EH (cell line): ENCODE measurements at places on chromosomes 4 and X.
A peak's percentile ranks its signal among the peaks of the same experiment; 100 is the strongest.

DNA sequence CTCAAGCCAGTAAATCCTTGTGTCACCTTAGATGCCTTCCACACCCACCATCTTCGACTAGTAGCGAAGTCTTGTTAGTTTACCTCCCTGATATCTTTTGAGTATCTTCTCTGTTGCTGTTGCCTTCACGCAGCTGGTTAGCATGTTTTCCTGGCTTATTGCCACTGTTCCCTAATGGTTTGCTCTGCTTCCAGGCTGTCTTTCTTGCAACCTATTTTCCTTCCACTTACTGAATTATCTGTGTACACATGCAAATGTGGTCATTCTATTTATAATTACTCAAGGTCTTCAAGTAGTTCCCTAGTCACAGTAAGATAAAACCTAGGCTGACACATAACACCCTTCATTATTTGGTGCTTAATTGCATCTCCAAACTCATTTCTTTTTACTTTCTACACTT lies 89.5 kb downstream of the UGT8 start:
- no peak for DNase-seq

DNA sequence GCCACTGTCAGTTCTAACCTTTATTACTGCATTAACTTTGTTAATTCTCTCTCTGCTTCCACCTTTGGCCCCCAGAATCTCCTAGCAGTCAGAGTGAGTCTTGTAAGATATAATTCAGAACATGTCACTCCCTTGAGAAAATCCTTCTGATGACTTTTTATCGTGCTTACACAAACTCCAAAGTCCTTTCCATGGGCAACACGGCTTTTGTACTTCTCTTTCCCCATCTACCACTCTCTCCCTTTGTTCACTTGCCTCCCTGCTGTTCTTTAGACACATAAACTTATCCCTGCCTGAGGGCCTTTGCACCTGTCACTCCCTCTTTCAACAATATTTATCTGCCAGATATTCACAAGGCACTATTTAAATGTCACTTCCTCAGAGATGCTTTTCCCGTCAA lies 64.8 kb downstream of the MAOB start:
- no peak for DNase-seq

DNA sequence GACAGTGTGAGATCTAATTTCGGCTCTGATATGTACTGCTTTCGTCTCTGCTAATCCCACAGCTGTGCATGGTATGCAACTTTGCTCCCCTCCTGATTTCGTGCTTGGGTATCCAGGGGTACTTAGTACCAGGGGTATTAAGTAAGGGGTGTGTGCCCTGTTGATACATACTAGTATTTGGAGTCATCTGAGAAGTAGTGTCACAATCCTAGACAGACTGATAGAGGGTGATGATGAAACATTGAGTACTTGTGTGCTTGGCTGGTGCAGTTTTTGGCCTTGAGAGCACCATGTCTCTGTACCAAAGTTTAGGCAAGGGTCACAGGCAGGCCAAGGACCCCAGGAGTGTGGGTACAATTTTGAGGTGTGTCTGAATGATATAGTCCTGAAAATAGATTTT lies 10.9 kb downstream of the GPAT3 start:
- DNase-seq, result no peak

- DNase-seq, result peak; percentile 5
These were observed 190.5 kb downstream of the CCNG2 start for GRCh38 chr4:77347351-77347966.

GRCh38 chr4:78483811-78484210 lies 67.8 kb upstream of the ANXA3 start:
- DNase-seq, result no peak

GRCh38 chr4:139207873-139208403 lies 30.9 kb upstream of the ELF2 start:
- no peak for DNase-seq

DNA sequence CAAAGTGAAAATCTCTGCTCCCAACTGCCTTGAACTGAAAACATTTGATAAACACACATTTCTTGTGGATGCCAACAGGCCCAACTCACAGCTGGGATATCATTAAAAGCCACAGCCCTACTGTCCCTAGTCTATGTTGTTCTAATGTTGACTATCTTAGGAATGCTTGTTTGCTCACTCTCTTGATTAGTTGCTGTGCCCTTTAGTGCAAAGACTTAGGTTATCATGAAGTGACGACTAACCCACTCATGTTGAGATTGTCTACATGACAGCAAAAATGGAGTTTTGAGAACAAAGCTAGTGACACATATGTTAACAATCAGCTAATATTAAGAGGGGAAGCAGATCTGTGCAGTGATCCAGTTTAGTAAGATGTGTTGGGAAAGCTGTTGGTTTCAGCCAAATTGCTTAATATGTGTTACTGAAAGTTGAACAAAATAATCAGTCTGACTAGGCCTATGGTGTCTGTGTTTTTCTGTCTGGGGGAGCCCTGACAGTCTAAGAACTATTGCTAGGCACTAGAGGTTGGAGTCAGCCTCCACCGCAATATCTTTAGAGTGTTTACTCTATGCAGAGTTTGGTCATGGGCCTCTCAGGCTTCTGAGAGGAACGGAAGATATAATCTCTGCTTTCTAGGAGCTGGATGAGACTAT lies 125.5 kb downstream of the ATG4A start:
- DNase-seq, result no peak

DNA sequence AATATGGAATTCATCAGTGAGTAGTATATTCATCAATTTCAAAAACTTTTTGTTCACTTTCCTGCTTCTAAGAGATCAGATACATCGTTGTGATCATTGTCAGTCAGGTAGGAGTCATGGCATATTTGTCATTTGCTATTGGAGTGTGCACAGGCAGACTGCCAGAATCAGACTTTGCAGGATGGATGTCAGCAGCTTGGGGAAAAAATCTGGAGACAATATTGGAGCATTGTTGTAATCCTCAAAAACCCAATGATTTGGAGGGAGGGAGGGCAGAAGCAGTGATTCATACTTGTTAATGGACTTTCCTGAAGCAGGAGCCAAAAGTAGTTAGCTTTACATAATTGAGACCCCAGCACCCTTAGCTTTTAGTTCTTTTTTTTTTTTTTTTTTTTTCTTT lies 59.6 kb upstream of the DRP2 start:
- DNase-seq, result no peak

- DNase-seq, result peak; percentile 39
These were observed 177.4 kb downstream of the DCHS2 start for GRCh38 chr4:154314248-154314647.

DNA sequence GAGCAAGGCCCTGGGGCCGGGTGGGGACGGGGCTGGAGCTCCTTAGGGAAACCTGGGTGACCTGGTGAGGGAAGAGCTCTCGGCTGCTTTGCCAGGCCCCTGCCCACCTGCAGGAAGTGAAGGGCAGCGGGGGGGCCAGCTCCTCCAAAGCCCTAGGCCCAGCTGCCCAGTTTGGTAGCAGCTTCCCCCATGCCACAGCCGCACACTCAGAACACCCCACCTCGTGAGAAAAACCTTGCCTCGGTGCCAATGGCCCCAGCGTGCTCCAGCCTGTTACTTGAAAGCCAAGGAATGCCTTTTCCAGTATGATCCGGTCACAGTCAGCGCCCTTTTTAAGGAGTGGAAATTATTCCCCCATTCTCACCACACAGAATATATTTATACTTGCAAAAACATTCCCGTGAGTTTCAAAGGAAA lies 38.3 kb downstream of the ACOX3 start:
- DNase-seq, result no peak

DNA sequence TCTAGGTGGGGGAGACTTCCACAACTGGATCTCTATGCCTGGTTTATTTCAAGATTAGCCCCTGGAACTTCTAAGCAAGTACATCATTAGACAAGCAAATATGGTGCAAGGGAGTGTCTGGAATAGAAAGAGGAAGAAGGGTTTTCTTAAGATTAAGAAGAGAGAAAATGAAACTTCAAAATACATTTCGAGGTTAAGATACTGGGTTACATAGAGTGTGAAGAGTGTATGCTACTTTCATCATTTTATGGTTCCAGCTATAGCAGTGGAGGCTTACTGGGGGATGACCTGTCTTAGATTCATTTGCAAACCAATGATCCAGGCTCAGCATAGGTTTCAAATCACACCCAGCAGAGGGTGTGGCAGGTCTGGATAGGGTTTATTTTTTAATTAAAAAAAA lies 144.4 kb upstream of the GATB start:
- no peak for DNase-seq

- no peak for DNase-seq
These were observed 2005.1 kb upstream of the AGA start for GRCh38 chr4:179447308-179447707.

GRCh38 chrX:81120258-81120935 lies 81.3 kb downstream of the HMGN5 start:
- DNase-seq, result peak; percentile 0

GRCh38 chr4:52883183-52883621 lies 21.1 kb downstream of the RASL11B start:
- DNase-seq, result no peak
